ENCODE measurements at places on chromosomes 2 and 18. TPM values are rescaled to one million over a fixed set of nuclear protein-coding genes. Genes with fewer than 3 reads are reported as not detected.

The EPB41L5 gene
- 1.2 TPM for total RNA-seq

The HOXD9 gene
- total RNA-seq = not detected

The SERPINB10 gene
- total RNA-seq = not detected

The AOX1 gene
- not detected for total RNA-seq

The CHST9 gene
- total RNA-seq = not detected

The C1QL2 gene
- total RNA-seq = not detected

The TUBA3E gene
- not detected for total RNA-seq

The COL4A3 gene
- total RNA-seq = not detected

The HAAO gene
- total RNA-seq = 0.86 TPM

The SNRNP27 gene
- total RNA-seq = 55.6 TPM

The RBM44 gene
- 1.1 TPM for total RNA-seq

The LCT gene
- total RNA-seq = 0.41 TPM

The TOGARAM2 gene
- 5.8 TPM for total RNA-seq

The TMEM200C gene
- total RNA-seq = 0.07 TPM

The NOSTRIN gene
- total RNA-seq = not detected

The DSG3 gene
- not detected for total RNA-seq

The SNTG2 gene
- total RNA-seq = not detected

The MYL12B gene
- 234 TPM for total RNA-seq

The EPB41L3 gene
- total RNA-seq = 1.7 TPM

The EIF2B4 gene
- total RNA-seq = 55.8 TPM

The MYO3B gene
- total RNA-seq = 0.57 TPM

The ZNF385B gene
- not detected for total RNA-seq

The DSC3 gene
- total RNA-seq = not detected

The AGXT gene
- not detected for total RNA-seq

The UGT1A8 gene
- total RNA-seq = not detected

The IGFBP5 gene
- total RNA-seq = not detected

The MERTK gene
- 1.3 TPM for total RNA-seq

The GATA6 gene
- not detected for total RNA-seq

The PTH2R gene
- 0.10 TPM for total RNA-seq

The ESPNL gene
- 0.05 TPM for total RNA-seq

The C2orf78 gene
- total RNA-seq = not detected

The OSBPL6 gene
- 1.5 TPM for total RNA-seq

All from activated T-helper 1 cell treated with anti-CD3 and anti-CD28 coated beads, Interleukin-12 subunit alpha, Interleukin-12 subunit beta, Interleukin-2, Interleukin-4 antibody, amounts not matched to agents 30 ng/mL and 10 ng/mL and 1 ng/mL, durations not matched to agents 14 hours and 24 hours and 36 hours (primary cell).